Stimulated activated CD4-positive, alpha-beta T cell treated with anti-CD3 and anti-CD28 coated beads, TNF-alpha, amount 100 ng/mL, for 1 hour (primary cell): ENCODE measurements at places on chromosomes 7 and 10.

DNA sequence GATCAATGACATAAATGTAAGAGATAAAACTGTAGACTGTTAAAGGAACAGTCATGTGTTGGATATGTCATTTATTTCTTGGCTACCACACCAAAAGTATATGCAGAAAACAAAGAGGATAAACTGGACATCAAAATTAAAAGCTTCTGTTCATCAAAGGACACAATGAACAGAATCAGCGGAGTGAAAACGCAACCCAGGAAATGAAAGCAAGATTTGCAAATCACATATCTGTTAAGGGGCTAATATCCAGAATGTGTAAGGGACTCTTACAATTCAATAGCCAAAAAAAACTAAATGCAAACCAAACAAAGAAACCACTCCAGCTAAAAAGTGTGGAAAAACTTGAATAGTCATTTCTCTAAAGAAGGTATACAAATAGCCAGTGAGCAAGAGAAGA, 164.3 kb downstream of the ZMYND11 start:
- DNase-seq = no peak

DNA sequence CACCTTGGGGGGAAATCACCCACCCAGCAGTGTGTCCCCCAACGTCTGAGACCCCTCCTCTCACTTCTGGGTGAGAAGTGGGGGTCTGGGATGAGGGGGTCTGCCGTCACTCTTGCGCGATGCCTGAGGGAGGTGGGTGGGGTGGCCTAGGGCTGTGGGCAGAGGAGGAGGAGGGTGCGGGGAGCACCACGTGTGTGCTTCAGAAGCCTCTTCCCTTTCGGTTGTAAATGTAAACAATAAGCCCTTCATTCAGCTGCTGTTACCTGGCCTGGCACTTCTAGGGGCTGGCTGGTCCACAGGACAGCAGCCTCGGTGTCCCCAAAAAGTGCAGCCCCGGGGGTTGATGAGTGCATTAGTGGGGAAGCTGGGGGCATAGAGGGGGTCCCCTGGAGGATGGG, 1.3 kb downstream of the CLIP2 start:
- no peak for DNase-seq

DNA sequence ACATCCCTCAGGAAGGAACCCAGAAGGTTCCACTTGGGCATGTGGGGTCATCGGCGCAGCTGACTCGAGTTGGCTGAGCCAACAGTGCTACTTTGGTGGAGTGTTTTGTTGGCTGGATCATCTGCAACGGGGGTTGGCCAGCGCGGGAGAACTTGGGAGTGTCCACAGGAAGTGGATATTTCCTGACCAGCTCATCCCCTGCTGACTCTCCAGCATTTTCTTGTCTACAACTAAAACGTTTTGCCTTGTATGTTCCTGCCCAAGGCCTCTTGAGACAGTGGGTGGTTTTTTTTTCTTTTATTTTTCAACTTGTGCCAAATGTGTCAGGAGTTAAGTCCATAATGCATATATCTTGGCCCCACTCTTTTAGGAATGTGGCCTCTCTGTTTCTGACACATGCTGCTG, 208.6 kb downstream of the ZNF365 start:
- no peak for DNase-seq

- DNase-seq = no peak
Observed at GRCh38 chr7:149669121-149669818, 104.1 kb downstream of the ZNF467 start.

DNA sequence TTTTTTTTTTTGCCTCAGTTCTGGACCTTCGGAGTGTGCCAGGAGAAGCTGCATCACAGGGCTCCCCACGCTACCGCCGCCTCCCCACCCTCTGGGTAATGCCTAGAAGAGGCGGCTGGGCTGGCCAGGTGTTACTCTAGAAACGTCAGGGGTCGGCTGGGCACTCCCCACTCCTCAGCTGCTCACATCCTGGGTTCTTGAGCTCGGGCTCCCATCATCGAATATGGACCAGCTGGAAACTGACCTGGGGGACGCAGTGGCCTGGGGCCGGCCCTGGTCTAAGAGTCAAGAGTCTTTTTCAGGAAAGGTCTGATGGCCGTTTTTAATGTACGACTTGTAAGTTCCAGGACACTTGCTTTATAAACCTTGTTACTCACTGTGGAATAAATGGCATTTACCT, 326.5 kb downstream of the WDR37 start:
- DNase-seq = no peak

DNA sequence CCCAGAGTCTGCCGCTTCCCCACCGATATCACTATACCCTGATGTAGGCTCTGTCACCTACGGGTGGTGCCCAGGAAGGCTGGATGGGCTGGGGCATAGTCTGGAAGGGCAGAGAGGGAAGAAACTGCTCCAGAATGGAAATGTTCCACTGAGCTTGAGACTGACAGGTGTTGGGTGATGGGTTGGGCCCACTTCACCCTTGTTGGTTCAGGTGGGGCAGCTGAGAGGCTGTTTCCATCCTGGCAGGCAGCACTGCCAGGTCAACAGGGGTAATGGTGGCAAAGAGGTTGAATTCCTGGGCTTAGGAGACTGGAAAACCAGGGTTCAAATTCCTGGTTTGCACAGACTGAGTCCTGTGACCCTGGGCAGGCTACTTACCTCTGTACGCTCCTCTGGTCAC, 28.5 kb upstream of the FRAT2 start:
- no peak for DNase-seq

GRCh38 chr10:70909326-70909935, 21.1 kb upstream of the PCBD1 start:
- no peak for DNase-seq

GRCh38 chr10:71782917-71783490, 9.7 kb upstream of the VSIR start:
- no peak for DNase-seq

DNA sequence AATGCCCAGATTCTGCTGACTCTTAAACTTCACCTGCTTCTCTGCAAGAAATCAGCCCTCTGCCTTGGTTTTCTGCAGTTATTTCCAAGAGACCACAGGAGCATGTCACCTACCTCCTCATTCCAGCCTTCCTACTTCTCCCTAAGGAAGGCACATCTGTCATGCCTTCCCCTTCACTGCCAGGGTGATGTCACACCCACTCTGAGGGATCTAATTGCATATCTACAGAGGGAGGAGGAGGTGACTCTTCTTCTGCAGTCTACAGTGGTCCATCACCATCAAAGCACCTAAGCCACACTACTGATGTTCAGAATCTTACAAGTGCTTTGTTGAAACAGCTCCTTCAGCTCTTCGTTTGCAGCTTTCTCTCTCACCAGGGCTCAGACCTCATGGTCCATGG, 275.5 kb downstream of the FGFR2 start:
- DNase-seq = no peak

- no peak for DNase-seq
Observed at GRCh38 chr7:21938463-21938862, 7.2 kb downstream of the CDCA7L start.

DNA sequence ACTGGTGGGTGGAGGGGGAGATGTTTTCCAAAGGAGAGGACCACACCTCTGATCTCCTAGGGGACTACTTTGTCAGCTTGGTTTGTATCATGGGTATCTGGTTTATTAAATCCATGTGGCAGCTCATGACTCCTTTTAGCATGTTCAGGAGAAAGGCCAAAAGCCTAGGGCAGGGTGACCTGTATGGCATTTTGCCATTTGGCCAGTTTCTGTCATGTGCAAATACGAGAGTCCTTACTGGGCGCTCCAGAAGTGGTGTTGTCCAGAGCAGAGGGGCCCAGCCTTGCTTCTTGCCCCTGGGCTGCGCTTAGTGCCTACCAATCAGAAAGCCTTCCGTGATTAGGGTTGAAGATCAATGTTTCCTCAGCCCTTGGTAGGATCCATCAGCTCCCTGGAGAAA, 31.0 kb downstream of the ADRA2A start:
- DNase-seq = no peak

- peak; percentile 14 for DNase-seq
Observed at GRCh38 chr7:3028071-3028757, 15.5 kb downstream of the CARD11 start.

GRCh38 chr10:75826846-75827245, 395.4 kb downstream of the LRMDA start:
- DNase-seq = no peak

GRCh38 chr7:111080495-111081105, 10.3 kb upstream of the LRRN3 start:
- no peak for DNase-seq

DNA sequence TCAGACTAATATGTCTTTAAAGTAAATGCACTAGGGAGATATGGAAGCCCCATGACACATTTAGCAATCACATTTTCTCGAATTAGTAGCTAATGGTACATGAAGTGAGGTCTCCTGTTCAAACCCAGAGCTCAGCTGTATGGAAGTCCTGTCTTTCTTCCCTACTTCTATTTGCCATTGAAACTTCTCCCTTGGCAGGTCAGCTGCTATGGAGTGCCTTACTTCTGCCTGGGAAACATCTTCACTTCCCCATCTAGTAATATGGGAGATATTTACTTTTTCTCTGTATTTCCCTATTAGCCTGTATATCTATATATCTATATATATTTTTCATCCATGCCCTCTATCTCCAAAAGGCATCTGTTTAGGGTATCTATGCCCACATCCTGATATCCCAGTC, 225.3 kb upstream of the INHBA start:
- DNase-seq = no peak

DNA sequence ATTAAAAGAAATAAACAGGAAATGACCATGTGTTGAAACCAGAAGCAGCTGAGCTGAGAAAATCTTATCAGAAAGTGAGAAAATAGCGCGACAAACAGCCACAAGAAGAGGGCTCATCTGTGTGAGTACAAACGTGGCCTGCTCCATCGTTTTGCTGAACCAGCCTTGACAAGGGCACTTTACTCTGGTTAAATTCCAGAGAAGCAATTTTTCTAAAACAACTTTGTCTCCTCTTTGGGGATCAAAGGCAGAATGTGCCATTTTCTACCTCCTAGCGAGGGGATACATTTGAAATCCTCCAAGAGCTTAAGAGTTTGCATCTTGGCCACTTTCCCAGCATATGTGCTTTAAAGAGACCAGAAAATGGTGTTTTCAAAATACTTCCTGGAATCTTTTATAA, 51.3 kb upstream of the VIPR2 start:
- no peak for DNase-seq

DNA sequence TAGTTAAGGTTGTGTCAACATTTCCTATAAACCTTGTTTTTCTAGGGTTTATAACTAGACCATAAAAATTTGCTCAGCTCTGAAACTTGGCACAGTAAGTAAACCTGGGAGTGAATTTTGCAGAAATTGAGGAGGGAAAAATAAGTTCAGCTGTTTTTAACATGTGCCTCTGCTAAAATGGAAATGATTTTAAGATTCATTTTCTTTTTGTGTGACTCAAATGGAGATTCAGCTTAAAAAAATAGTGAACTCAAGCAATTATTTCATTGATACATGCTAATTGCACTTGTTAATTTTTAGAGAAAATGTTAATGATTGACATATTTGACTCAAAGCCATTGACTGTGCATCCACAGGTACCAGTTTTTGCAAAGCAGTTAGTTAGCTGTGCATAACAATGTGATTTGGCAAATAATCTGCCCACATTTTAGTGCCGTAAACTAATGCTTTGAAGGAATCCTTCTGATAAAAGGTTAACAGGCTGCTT, 68.5 kb upstream of the ZNF438 start:
- DNase-seq = no peak

GRCh38 chr7:38903057-38903456, 5.9 kb downstream of the VPS41 start:
- no peak for DNase-seq

- no peak for DNase-seq
Observed at GRCh38 chr10:79229071-79229541, 118.2 kb upstream of the PPIF start.

- no peak for DNase-seq
Observed at GRCh38 chr10:110370006-110370405, 65.3 kb upstream of the SMNDC1 start.

DNA sequence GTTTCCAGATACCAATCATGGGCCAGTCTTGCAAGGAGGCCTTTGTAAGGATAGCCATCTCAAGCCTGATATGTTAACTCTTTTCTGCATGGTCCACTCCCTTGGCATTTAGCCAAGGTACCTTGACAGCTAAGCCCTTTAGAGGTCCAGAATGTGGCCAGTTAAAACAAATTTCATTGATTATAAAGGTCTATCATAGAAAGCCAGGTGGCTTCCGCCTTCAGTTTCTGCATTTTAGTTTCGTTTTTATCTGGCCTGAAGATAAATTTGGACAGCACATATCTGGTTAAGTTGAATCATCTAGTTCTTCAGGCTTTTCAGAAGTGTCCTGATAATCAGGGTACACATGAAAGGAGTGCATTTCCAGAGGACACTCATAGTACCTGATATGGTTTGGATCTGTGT, 30.7 kb downstream of the ANKIB1 start:
- DNase-seq = no peak

- no peak for DNase-seq
Observed at GRCh38 chr10:14740684-14741247, 33.9 kb downstream of the FAM107B start.

DNA sequence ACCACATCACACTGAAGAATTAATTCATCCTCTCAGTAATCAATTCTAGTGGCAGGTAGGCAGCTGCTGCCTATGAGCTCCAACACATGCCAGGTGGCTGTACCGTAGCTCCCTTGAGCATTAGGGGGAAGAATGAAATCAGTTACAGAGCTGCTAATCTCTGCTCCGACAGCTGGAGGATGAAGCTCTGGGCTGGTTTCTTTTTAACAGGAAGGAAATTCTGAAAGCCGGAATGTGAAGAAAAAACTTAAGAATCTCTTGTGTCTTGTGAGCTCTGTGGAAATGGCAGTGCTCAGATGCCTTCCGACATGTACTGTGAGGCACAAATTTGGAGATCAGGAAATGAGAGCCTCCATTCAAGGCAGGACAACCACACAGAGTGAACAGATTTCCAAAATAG, 2.8 kb upstream of the AHCYL2 start:
- DNase-seq = no peak

GRCh38 chr7:87600130-87601124, at the start of gene ABCB1:
Gene ABCB1, minus strand, starts transcription at chr7:87600884. Its CDS starts 700 bp downstream, at chr7:87600184.
- DNase-seq = no peak

GRCh38 chr10:8238986-8239385, 184.5 kb downstream of the GATA3 start:
- no peak for DNase-seq

GRCh38 chr10:71447676-71448075, 51.0 kb downstream of the CDH23 start:
- no peak for DNase-seq

- DNase-seq = no peak
Observed at GRCh38 chr10:62831346-62831745, 15.2 kb upstream of the EGR2 start.

DNA sequence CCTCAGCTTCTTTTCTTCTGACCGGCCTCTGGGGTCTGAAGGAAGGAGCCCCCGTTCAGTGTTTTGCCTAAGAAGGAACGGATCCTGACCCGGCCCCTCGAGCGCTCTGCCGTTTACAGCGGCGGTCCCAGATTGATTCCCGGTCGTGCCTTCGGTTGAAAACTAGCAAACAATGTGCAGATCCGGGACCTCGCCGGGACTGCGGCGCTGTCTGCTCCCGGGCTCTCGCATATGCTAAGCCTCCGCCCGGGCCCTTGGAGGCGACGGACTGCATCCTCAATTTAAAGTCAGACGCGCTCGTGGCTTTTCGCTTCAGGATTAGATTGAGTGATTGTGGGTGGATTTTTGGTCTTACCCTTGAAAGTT, 559 bp downstream of the DBF4 start:
- no peak for DNase-seq
